Caco-2 (cell line): ENCODE measurements at places on chromosomes 5 and 9. TPM values are rescaled to one million over a fixed set of nuclear protein-coding genes. Genes with fewer than 3 reads are reported as not detected.

The F2RL2 gene
- not detected in 2 replicates for total RNA-seq

The PWWP2A gene
- total RNA-seq, result 34.4 and 36.7 TPM in 2 replicates

DNA sequence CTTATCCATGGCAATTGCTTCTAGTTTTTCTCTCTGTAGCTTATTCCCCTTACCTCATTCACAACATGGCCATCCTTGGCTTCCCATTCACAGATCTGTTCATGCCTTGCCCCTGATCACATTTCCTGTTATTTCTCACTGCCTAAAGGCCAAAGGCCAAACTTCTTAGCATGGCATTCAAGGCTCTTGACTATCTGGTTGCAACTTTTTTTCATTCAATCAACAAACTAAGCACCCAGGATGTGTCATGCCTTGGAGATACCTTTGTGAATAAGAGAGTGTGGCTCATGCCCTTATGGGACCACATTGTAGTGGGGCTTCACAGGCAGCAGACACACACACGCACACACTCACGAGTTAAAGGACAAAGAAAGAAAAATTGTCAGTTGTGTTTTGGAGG, 27.6 kb downstream of the FGF1 start:
- no peak for DNase-seq
- H3K4me1 ChIP-seq, result no peaks in the 10 kb centered on the region
- H3K27me3 ChIP-seq, result no peaks in the 10 kb centered on the region
- no peaks in the 10 kb centered on the region for H3K36me3 ChIP-seq
- H3K4me3 ChIP-seq, result no peak overlapping the region
- H3K27ac ChIP-seq, result no peak overlapping the region

DNA sequence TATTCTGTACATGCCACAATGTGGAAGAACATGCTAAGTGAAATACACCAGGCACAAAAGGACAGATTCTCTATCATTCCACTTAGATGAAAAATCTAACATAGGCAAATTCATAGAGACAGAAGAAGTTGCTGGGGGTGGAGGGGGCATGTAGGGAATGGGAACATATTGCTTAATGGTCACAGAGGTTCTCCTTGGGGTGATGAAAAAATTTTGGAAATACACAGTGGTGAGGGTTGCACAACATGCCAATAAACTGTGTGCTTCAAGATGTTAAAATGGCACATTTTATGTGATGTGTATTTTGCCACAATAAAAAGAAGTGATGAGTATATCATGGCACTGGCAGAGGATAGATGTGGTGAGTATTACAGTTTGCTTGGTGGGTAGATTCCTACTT, 111.9 kb downstream of the SUSD1 start:
- H3K27me3 ChIP-seq, result no peaks in the 10 kb centered on the region
- peaks cover 5% of the 10 kb centered on the region for H3K36me3 ChIP-seq
- no peak overlapping the region for H3K27ac ChIP-seq
- H3K4me3 ChIP-seq, result no peak overlapping the region
- H3K4me1 ChIP-seq, result peaks cover 40% of the 10 kb centered on the region

DNA sequence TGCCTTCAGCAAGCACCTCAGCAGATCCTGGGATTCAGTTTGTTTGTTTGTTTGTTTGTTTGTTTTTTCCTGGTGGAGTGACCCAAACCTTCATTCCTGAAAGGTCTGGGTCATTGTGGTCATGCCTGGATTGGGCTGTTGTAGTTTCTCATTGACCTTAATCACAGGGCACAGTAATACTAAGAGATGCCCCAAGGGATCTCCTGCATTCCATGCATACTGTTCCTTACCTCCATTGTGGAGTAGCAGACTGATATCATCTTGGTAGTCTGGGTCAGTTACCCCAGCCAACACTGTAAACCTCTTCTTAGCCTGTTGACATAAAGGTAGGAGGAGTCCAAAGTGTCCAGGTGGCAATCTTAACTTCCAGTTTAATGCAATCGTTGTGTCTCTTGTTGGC, 1466.7 kb upstream of the CDH9 start:
- no peak overlapping the region for H3K4me3 ChIP-seq
- H3K4me1 ChIP-seq, result no peaks in the 10 kb centered on the region
- H3K27me3 ChIP-seq, result no peaks in the 10 kb centered on the region
- H3K36me3 ChIP-seq, result no peaks in the 10 kb centered on the region

DNA sequence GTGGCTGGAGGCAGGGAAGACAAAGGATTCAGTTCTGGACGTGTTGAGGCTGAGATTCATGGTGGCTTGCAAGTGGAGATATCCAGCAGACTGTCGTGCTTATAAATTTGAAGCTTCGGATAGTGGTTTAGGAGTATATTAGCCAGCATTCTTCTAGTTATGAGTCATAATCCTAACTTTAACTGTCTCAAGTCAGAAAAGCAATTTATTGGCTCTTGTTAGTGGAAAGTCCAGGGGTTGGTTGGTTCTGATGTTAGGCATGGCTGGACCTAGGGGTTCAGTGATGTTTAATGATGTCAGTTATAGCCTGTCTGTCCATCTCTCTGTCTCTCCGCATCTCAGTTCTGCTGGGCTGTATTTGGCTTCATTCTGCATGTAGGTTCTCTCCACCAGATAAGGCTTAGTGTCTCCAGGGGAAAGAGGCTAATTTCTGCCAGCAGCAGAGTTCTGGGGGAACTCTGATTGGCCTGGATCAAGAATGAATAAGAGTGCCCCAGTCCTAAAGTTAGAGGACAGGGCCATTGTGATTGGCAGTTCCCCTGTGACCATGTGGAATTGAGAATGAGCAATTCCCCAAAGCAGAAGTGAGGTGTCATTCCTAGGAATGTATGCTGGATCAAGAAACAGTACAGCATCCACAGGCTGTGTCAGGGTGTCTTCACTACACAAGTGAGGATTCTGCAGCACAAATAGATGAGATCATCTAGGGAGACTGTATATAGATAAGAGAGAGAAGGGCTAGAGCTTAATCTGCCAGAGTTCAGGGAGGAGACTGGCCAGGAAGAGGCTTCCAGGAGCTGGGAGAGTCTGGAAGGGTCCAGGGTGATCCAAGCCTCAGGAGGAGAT, 72.9 kb upstream of the SHB start:
- peak; percentile 13 for DNase-seq
- H3K4me3 ChIP-seq, result no peak overlapping the region
- no peaks in the 10 kb centered on the region for H3K36me3 ChIP-seq
- no peak overlapping the region for H3K27ac ChIP-seq
- peaks cover 1% of the 10 kb centered on the region; the same call in 1 of the 2 replicates for H3K27me3 ChIP-seq
- peaks cover 15% of the 10 kb centered on the region; the same call in 1 of the 2 replicates for H3K4me1 ChIP-seq
